ENCODE measurements at places on chromosomes 5 and 9.

GRCh38 chr5:154642499-154643245 is 112.5 kb upstream of the LARP1 start:
- DNase-seq: peak; percentile 35

GRCh38 chr5:6090079-6090654 is 288.2 kb downstream of the MED10 start:
- DNase-seq: no peak

- DNase-seq: no peak
Observed at GRCh38 chr5:179405426-179406030, 60.3 kb upstream of the ADAMTS2 start.

DNA sequence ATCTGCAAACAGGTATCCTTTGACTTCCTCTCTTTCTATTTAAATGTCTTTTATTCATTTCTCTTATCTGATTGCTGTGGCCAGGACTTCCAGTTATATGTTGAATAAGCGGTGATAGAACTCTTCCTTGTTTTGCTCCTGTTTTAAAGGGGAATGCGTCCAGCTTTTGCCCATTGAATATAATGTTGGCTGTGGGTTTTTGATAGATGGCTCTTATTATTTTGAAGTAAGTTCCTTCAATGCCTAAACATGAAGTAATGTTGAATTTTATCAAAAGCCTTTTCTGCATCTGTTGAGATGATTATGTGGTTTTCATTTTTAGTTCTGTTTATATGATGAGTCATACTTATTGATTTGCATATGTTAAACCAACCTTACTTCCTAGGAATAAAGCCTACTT is 300.5 kb upstream of the CTNND2 start:
- DNase-seq: no peak

GRCh38 chr5:60209146-60209840 is 315.8 kb upstream of the PDE4D start:
- DNase-seq: no peak

DNA sequence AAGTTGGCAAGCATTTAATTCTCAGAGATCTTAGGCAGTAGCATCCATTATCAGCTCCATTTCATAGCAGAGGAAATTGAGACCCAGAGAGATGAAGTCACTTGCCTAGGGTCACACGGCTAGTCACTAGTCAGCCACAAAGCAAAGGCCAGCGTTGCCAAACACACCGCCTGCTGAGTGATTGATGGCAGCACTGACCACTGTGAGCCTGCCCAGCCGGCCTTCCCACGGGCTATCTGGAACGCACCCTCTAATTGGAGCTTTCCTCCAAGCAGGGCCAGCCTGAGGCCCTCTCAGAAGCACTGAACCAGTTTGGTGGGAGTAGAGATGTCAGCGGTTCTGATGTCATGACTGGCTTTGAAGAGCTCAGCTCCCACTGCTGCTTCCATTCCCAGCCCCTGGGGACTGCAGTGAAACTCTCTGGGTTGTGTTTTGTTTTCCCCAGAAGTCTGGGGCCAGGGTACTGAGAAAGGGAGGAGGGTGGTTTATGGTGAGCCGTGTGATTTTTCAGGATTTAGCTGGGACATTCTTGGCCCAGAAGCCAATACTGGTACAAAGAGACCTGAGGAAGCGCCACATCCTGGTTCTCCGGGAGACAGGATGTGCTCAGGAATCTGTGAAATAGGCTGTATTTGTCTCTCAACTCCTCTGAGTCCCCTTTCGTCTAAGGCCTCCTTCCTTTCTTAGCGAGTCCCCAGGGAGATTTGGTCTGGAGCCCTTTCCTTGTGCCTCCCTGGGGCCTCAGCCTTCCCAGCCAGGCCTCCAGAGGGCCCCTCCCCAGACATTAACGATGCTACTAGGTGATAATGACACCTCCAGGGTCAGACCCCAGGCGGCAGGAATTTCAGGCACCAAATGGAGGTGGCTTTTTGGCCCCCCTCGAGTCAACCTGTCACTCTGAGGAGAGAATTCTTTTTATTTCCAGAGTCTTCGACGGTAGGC is 44.5 kb downstream of the SPRY4 start:
- DNase-seq: no peak

DNA sequence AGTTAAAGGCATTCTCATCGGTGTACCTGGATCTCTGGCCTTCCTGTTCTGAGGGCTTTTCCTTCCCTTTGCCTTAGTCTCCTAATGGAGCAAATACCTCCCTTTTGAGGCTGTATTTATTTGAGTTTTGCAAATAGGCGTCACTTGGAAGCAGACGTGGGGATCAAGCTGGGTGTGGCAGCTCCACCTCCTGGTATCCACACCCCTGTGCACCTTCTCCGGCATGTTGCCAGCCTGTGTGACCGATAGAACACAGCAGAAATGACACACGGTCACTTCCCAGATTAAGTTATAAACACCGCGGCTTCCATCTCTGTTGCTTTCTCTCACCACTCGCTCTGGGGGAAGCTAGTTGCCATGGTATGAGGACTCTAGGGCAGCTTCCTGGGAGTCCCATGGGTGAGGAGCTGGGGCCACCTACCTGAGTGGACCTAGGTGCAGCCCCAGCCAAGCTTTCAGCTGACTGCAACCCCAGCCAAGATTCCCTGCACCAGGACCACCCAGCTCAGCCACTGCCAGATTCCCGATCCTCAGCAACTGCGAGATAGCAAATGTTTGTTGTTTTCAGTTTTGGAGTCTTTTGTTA is 214.4 kb upstream of the MVB12B start:
- DNase-seq: no peak

DNA sequence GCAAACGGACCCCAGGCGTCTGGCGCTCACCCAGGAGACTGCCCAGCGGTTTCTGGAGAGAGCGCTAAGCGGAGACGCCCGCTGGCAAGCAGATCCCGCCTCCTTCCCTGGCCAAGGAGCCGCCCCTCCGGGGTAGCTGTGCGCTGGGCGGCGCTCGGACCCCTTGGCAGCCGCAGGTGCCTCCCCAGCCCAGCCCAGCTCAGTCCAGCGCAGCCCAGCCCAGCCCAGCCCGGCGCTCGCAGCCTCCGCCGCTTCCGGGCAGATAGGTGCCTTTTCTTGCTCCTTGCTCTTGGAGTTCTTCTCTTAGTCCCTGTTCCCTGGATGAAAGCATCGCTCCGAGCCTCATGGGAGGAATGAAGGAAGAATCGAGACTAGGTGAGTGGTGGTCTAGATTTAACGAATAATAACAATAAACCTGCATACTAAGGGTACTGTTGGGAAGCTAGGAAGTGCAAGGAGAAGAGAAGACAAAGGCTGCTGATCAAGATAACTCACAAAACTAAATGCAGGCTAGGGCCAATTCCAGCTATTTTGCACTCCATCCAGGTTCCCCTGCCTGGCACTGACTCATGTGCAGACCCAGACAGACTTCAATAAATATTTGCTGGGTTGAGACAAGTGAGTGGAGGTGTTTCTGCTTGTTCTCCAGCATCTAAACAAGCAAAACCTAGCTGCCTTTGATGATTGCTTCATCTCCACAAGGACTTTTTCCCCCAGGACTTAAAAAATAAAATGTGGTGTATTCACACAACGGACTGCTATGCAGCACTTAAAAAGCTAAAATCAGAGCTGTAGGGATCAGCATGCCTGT is at the start of gene STK32A:
STK32A (plus strand) TSS at position 202 of the 811 bp plus-strand sequence. CDS start 4,609 bp downstream, outside the sequence.
- no peak for DNase-seq

GRCh38 chr5:66597183-66597757 is 1.1 kb downstream of the MAST4 start:
- peak; percentile 4 for DNase-seq

Data from AG08395 (cell line).